Tongue (tissue), 3 donors: ENCODE measurements at places on chromosomes 11 and 22. TPM values are rescaled to one million over a fixed set of nuclear protein-coding genes. Genes with fewer than 3 reads are reported as not detected.

FAM227A gene
- 1.9 TPM for total RNA-seq

TRPM5 gene
- total RNA-seq, result 0.41 TPM

PRCP gene
- total RNA-seq, result 76.4 TPM

RBFOX2 gene
- total RNA-seq, result 269 TPM
